Bronchial epithelial cell (primary cell): ENCODE measurements at places on chromosomes 7 and 10.
A peak's percentile ranks its signal among the peaks of the same experiment; 100 is the strongest.

- peak; percentile 75 for DNase-seq
These were observed 145.9 kb downstream of the SH3PXD2A start for GRCh38 chr10:103709341-103709920.

DNA sequence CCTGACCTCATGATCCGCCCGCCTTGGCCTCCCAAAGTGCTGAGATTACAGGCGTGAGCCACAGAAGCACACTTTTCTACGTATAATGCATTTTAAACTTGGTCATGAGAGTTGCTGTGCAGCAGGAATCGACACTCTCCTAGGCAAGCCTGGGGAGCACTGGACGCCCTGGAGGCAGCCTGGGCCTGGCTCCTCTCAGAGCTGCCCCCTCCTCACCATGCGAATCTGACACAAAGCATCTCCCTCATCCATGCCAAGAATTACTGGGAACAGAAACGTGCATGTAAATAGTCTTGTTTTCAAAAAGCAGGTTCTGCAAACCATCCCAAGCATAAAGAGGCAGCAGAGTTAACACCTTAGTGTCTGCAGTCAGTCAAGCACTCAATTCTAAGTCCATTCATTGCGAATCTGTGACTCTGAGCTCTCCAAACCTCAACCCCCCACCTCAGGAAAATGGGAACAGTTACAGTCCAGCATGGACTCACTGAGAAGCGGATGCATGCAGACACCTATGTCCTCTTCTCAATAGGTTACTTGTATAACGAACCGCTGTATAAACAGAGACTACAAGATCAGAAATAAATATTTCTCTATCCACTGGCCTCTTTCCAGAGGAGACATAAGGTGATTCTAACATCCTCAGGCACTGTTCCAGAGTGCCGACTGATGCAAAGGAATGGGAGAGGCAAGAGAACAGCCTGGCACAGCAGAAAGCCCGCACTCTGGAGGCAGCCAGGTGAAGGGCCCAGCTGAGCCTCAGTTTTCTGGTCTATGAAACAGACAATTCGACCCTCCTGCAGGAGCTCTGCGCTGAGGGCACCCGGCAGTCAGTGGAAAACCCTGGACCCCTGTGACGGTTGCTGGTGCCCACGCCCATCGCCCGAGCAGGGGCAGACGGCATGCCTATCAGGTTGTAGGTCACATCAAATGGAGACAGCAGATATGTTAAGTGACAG lies 68.9 kb downstream of the MAD1L1 start:
- no peak for DNase-seq

- DNase-seq: peak; percentile 50
These were observed 398.5 kb downstream of the PCDH15 start for GRCh38 chr10:54402576-54402975.

GRCh38 chr10:28087661-28088351 lies 88.9 kb upstream of the ODAD2 start:
- peak; percentile 88 for DNase-seq

DNA sequence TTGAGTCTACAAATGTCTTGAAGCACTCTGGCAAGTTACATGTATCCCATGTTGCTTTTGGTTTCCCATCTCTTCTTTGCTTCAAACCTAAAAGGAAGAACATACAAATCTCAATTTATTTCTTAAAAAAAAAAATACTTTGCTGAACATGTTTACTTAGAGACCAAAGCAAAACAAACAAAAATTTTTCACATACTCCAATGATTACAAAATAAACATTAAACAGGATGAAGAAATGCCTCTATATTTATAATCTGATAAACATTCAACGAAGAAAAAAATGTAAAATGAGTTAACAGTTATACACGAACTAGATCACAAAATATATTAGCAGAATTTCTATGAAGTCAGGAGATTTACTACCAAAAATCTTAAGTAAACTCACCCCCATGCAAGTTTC lies 31.3 kb downstream of the FAM204A start:
- peak; percentile 17 for DNase-seq

GRCh38 chr7:116859323-116859722 lies 3.1 kb upstream of the CAPZA2 start:
- peak; percentile 96 for DNase-seq

- no peak for DNase-seq
These were observed 130.3 kb upstream of the MINDY3 start for GRCh38 chr10:15990535-15991129.

DNA sequence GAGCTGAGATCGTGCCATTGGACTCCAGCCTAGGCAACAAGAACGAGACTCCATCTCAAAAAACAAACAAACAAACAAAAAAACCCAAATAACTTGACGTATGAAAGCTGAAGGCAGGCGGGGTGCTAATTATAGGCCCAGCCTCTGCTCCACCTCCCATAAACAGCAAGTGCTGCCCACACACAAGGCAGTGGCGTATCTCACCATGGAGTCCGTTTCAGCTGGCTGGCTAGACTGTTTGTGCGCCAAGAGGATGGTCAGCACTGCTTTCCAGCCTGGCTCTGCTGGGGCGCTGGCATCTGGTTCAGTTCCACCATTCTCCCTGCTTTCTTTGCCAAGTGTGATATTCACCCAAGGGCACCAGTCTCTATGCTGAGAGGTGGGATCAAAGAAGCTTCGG lies 29.1 kb downstream of the ZC3HC1 start:
- no peak for DNase-seq

DNA sequence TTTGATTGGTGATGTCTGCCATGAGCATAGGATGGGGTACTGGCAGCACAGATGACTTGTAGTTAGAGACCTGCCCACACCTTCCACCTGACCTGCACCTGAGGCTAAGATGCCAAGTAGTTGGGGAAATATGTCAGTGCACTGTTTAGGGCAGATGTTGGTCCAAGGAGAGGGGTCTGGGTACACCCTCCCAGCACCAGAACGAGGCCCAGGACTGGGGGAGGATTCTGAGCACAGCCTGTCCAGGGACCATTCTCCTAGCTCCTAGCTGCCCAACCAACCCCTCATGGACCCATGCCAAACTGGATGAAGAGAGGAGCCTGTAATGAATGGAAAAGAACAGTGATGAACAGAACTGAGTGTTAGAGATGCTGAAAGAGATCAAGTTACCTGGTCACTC lies 28.0 kb downstream of the FRMPD2 start:
- DNase-seq: no peak

DNA sequence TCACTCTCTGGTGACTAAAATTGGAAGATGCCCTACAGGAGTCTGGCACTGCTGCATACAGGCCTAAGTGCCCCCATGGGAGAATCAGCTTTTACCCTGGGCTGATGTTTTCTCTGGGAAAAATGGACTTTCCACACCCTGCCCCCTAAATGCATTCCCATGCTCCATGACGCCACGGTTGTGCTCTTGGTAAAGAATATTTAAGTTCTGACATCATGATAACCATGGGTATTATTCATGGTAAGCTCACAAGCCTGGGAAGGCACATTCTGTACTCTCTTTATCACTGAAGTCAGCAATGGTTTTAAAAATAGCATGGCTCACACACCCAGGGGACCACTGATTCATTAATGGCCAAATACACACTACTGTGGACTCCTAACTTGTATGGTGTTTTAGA lies 43.4 kb downstream of the HIPK2 start:
- peak; percentile 91 for DNase-seq
